8988T (cell line): ENCODE measurements at places on chromosomes 7 and 10.
A peak's percentile ranks its signal among the peaks of the same experiment; 100 is the strongest.

GRCh38 chr10:133475821-133476640 lies 22.3 kb downstream of the SCART1 start:
- peak; percentile 17 for DNase-seq

GRCh38 chr7:88480271-88480670 lies 173.6 kb upstream of the STEAP4 start:
- no peak for DNase-seq

GRCh38 chr7:36160313-36160712 lies 7.3 kb downstream of the EEPD1 start:
- DNase-seq = no peak

- DNase-seq = no peak
Measured at GRCh38 chr7:979886-980571, 3.0 kb upstream of the CYP2W1 start.

DNA sequence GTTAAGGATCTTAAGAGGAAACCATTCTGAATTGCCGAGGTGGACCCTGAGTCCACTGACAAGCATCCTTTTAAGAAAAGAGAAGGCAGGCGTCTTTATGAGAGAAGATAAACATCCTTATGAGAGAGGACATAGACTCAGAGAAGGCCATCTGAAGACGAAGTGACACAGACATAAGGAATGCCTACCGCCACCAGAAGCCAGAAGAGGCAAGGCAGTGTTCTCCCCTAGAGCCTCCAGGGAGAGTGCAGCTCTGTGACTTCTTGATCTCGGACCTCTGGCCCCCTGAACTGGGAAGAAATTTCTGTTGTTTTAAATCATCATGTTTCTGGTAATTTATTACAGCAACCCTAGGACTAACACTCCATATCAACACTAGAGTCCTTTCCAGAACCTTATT lies 25.2 kb upstream of the ING3 start:
- DNase-seq = no peak

DNA sequence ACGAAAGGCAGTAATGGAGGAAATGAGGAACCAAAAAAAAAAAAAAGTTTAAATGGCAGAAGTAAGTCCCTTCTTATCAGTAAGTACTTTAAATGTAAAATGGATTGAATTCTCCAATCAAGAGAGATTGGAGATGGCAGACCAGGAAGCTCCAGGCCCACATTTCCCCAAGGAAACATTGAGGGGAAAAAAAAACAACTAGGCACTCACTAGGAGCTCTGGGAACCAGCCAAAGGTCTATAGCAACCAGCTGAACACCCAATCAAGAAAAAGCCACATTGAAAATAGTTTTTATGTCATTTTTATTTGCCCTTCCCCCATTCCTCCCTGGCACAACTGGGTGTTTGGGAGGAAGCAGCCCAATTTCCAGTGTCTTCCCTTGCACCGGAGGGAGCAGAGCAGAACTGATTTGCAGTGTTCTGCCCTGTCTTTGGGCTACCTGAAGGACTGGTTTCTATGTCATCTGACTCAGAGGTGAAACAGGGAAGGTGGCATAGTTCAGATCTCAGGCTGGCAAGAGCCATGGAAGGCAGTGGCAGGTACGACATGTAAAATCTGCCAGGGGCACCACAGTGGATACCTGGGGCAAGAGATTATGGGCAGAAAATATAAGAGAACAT lies 121.9 kb downstream of the SMURF1 start:
- DNase-seq = no peak

DNA sequence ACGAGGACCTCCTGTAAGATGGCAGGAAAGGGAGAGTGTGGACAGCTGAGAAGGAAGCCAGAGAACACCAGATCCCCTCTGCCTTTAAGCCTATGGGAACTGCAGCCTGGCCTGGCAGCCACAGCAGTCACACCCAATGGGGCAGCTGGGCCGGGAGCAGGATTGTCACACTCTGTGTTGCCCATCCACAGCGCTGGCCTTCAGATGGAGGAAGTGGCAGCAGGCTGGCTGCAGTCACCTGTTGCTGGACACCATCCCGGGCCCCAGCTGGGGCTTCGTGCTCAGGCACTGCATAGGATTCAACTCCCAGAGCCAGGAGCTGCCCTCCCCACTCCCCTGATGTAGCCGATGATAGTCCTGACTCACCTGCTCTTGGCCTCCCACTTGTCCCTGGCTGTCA lies 114.4 kb downstream of the COL13A1 start:
- no peak for DNase-seq

GRCh38 chr7:119724041-119724792 lies 548.8 kb upstream of the KCND2 start:
- DNase-seq = no peak

DNA sequence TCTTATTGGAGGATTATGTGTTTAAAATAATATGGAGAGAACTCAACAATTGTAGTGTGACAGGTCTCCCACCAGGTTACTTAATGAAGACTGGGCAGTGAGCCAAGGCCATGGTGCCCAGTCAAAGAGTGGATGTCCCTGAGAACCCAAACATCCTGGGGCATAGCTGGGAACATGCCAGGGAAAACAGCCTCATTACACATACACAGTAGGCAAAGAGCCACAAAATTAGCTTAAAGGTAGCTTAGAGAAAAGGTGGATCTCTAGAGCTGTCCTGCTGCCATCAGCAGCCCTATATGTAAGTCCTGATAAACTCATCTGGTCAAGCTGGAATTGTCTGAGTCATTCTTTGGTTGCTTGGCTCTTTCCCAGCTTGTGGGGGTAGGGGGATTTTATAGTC lies 287.8 kb downstream of the PHF14 start:
- no peak for DNase-seq

DNA sequence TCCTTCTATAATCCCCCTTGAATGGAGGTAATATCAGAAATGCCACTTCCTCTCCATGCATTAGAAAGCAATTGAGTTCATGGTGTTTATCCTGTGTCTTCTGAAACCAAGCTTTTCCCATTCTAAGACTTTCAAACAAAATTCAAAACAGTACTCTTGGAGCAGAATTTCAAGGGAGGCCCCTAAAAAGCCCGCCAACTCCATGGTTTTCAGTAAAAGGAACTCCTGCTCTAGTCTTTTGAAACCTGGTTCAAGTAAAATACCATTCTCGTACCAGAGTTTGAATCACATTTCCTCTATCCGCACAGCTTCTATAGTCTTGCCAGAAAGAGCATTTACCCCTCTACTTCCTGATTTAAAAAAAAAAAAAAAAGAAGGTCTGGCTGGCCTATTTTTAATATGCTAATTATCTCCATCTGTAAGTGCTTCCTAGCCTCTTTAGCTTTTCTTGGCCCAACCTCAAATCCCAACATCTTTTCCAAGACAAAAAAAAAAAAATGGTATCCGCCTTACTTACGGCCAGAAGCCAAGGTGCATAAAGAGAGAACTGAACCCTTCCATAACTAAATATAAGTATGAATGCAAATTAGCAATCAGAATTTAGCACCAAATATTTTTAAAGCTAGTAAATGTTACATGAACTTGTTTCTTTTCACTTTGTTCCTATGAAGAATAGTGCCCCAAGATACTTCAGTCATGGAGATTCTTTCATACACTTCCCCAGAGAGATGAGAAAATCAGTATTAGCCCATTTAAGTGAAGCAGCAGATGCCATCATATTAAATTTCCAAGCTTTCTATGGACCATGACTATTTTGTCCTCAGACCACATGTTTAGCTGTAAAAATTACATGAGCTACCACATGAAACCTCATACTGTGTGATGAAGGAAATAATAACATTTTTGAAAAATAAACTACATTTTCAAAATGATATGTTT lies 199.9 kb upstream of the FAM3C start:
- no peak for DNase-seq

GRCh38 chr10:114718374-114718773 lies 60.3 kb upstream of the ABLIM1 start:
- no peak for DNase-seq

GRCh38 chr10:70518695-70519094 lies 40.1 kb downstream of the PALD1 start:
- DNase-seq = peak; percentile 85

DNA sequence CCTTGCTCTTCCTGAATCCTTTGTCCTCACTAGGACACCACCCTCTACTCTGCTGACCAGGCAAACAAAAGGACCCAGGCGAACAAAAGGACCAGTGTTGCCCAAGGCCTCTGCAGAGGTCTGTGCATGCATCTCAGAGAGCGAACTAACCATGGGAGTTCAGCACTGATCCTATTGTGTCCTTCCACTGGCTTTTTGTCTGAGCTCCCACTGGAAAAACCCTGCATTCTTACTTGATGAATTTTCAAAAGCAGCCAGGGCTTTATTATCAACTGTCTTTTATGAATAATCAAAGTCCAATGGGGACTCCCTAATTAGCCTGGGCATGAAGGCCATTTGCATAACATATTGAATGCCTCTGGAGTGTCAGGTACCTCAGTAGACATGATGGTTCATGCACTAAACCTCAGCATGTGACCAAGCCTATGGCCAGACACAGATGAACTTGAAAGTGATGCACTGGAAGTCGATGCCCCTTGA lies 140.6 kb downstream of the KCNMA1 start:
- DNase-seq = no peak

DNA sequence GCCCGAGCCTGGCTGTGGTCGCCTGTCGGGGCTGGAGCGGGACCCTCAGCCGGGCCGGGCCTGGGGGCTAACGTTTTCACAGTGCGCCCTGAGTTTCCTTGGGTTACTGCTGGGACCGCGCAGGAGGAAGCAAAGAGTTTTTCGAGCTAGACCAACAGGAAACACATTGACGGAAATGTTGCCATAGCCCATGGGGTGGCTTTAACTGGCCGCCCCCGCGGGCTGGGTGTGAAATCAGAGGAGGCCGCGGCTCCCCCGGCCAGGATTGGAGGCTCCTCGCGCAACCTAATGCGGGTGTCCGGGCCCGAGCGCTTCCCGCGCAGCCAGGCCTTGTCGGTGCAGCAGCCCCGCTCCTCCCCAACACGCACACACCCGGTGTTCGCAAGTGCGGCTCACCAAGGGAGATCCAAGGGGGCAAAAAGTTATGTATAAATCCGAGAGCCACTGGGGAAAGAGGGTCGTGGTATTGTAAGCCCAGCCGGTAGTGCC lies 1.9 kb downstream of the HHEX start:
- no peak for DNase-seq

DNA sequence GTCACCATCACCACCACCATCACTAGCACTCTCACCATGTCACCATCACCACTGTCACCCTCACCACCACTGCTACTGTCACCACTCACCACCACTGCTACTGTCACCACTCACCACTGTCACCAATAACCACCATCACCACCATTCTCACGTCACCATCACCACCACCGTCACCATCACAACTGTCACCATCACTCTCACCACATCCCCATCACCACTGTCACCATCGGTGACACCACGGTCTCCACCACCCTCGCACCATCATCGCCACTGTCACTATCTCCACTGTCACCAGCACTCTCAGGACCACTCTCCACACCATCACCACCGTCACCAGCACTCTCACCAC lies 130.4 kb downstream of the MAD1L1 start:
- DNase-seq = no peak

DNA sequence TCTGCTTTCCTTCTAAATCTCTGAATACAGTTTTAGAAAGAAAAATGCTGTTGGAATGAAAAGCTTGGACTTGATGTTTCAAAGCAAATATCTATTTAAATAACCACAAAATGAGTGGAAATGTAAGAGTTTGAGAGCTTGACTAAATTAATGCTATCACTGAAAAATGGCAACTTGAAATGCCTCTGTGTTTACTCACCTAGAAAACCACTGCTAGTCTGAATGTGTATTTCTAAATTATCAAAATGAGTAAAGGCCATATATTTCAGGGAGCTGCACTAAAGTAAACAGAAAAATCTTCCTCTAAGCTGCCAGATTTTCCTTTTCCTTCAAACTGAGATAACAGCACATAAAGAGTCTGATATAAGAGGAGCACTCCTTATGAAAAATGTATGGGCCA lies 87.9 kb downstream of the DPY19L1 start:
- DNase-seq = no peak

- no peak for DNase-seq
Measured at GRCh38 chr7:105461518-105461917, 60.6 kb downstream of the PUS7 start.

DNA sequence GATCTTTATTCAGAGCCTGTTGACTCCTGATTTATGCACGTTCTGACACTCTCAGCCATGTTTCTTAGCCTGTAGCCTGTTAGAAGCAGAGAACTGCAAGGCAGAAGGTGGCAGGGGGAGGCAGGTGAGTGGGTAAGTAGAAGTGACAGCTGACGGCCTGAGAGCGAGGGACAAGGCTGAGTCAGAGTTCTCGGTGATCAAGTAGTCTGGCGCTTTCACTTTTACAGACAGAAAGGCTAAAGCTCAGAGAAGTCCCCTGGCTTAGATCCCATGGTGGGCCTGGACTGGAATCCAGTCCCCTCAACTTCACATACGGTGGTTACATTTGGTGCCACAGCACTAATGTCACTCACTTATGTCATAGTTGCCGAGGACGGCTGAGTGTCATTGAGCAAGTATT lies 139.0 kb downstream of the TACC2 start:
- no peak for DNase-seq
